Stimulated activated CD4-positive, alpha-beta T cell treated with anti-CD3 and anti-CD28 coated beads, Interleukin-15, amount 100 ng/mL, for 1 hour (primary cell): ENCODE measurements at places on chromosomes 16 and 17.

DNA sequence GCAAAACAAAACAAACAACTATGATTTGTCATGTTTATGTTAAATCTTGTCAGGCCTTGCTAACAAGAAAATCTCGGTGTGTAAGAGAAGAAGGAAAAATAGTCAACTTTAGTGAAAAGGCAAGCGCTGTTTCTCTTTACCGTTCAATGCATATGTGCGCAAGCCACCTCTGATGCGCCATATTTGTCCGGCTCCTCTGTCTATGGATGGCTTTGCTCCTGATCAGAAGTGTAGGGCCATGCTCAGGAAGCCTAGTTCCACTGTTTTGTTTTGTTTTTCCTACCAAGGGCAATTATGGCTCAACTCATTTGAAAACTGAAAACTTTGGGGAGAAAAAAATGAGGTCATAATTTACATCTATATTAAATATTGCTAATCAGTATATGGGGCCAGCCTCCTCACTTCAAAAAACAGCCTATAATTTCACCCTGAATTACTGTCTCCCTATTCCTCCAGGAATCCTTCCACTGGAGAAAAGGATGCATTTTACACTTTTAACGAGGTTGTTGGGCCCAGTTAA, 4.5 kb downstream of the MAF start:
- no peak for DNase-seq

DNA sequence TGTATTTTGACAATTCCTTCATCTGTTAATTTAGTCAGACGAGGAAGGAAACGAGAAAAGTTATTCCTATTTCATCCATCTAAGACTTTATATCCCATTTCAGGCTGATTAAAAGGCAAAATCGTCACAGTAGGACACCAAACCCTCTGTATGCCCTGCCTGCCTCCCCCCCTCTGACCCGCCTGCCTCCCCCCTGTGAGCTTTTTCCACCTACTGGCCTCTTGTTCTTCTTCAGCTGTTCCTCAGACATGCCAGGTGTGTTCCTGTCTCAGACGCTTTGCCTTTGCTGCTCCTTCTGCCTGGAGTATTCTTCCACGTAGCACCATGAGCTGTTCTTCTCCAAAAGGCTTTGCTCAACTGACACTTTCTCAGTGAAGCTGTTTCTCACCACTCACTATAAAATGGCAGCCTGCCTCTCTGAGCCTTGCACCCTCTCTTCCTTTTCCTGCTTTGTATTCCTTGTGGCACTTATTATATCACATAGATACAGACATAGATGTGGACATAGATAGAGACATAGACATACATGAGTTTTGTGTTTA, 723.4 kb downstream of the MAF start:
- no peak for DNase-seq

- DNase-seq, result no peak
These were observed 47.7 kb downstream of the NKD1 start for GRCh38 chr16:50595859-50596258.

DNA sequence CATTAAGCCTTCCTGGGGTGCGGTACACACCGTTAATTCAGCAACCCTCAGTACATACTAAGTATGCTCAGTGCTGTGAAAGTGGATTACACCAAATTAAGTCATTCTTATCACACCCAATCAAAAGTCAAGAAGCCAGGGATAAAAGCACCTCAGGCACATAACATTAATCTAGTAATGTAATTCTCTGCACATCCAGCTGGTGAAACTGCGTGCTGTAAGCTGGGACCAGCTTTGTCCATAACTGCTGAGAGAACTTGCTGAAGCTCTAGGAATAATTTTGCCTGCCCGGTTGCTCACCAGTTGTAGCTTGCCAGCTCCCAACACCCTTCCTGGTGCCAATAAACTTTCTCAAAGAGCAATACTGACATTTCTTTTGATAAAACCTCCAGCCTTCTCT, 44.9 kb downstream of the SLC47A1 start:
- no peak for DNase-seq

DNA sequence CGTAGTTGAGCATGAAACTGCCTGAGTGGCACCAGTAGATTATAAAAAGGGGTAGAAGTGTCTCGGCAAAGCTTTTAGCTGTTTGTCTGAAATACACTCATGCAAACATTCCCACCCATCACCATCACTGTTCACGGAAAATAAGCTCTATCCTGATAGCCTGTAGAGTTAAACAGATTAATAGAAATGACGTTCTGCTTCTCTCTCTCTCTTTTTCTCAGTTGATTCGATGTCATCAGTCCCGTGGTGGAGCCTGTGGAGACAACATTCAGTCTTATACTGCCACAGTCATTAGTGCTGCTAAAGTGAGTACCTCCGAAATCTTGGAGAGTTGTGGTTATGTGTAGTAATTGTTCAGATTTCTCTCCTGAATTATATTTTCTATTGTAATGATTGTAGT, 224.7 kb downstream of the BCAS3 start:
- DNase-seq, result no peak

- no peak for DNase-seq
These were observed 1.7 kb upstream of the BCAS3 start for GRCh38 chr17:60675997-60676396.

DNA sequence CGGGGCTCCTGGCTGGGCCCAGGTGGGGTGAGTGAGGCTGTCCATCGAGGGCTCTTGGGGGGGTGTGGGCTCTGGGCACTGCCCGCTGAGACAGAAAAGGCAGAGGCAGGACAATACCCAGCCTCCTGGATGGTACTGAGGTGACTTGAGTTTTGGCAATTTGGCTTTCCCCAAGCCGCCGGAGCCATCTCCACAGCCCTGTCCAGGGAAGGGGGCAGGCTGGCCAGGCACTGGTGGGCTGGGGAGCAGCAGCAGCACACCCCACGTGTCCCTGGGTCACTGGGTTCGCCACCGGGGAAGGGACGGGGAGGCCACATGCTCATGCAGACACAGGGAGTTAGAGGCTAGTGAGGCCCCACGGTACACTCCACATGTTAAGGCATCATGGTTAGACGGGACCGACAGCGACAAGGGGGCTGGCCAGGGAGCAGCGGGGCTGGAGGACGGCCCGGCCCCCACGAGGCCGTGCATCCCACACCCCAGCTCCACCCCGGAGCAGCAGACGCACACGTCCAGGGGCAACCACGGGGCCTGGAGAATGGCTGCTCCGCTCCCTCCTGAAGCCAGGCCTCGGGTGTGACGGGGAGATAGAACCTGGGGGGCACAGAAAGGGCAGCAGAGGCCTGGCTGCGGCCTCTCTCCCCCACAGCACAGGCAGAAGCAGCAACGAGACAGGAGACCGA, 3.0 kb downstream of the ARHGDIA start:
- no peak for DNase-seq

GRCh38 chr17:17445296-17445924, 31.4 kb upstream of the MED9 start:
- no peak for DNase-seq

GRCh38 chr16:3143598-3144320, 8.9 kb downstream of the ZNF213 start:
- no peak for DNase-seq

GRCh38 chr17:12047681-12048376, 27.2 kb downstream of the MAP2K4 start:
- DNase-seq, result no peak

GRCh38 chr16:73793260-73793659, 503.4 kb upstream of the PSMD7 start:
- DNase-seq, result no peak

- DNase-seq, result no peak
These were observed 14.2 kb downstream of the B4GALNT2 start for GRCh38 chr17:49146620-49147306.

DNA sequence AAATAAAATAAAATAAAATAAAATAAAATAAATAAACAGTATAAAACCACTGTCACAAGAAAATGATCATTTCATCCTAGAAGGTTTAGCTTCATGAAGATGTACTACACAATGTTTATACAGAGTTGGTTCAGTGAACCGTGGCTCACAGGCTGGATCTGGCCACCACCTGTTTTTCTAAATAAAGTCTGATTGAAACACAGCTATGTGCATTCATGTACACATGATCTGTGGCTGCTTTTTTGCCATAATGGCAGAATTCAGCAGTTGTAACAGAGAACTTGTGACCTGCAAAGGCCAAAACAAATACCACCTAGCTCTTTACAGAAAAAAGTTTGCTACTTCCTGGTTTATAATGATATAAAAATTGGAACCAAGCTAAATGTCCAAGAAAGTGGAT, 12.6 kb upstream of the RPRML start:
- no peak for DNase-seq

GRCh38 chr16:22675745-22676540, 138.0 kb upstream of the HS3ST2 start:
- no peak for DNase-seq

- no peak for DNase-seq
These were observed 834 bp downstream of the FLYWCH1 start for GRCh38 chr16:2912330-2913199.

- DNase-seq, result no peak
These were observed 20.6 kb downstream of the TPPP3 start for GRCh38 chr16:67372664-67373063.

DNA sequence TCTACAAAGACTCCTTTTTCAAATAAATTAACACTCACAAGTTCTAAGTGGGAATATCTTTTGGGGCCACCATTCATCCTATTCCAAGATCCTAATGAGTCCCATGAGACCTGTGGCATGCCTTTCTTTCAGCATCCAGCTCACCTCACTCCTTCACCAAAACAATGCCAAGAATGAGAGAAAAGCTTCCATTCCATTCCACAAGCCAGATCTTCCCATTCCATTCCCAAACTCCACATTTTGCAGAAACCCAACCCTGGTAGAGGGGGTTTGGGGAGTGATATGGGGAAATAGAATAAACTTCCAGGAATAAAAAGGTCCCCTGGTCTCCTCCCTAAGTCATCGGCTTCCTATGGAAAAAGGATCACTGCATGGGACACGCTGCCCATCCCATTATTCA, 392.2 kb downstream of the NPIPA8 start:
- no peak for DNase-seq

DNA sequence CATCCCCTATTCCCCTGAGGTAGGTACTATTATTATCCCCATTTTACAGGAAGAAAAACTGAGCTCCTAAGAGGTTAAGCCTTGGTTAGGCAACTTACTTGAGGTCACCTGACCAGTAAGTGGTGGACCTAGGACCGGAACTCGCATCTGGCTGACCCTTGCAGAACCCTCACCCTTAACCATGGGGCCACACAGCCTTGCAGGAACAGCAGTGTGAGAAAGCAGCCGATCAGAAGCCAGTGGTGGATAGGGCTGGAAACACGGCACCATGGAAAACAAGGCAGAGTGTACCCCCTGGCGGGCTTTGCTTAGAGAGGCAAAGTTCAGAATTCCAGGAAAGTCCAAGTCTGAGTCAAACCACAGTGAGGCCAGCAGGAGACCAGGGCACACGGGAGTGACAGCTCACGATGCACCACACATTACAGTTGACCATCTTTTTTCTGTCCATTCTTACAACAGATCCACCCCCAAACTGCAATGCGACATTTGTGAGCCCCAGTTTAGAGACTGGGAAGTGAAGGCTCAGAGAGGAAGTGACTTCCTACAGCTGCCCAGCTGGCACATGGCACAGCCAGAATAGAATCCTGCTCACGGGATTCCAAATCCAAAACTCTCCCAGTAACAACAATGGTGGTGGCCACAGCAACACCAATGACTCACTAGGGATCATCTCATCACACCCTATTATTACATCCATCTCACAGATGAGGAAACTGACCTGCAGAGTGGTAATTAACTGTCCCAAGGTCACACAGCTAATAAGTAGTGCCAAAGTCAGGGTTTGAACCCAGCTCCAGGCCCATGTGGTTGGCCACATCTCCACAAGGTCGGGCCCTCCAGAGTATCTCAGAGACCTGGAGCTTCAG, 20.3 kb downstream of the KIFC3 start:
- DNase-seq, result no peak

GRCh38 chr17:81414756-81415516, 19.7 kb downstream of the BAHCC1 start:
- no peak for DNase-seq
